ENCODE measurements at places on chromosomes 5 and 9.

DNA sequence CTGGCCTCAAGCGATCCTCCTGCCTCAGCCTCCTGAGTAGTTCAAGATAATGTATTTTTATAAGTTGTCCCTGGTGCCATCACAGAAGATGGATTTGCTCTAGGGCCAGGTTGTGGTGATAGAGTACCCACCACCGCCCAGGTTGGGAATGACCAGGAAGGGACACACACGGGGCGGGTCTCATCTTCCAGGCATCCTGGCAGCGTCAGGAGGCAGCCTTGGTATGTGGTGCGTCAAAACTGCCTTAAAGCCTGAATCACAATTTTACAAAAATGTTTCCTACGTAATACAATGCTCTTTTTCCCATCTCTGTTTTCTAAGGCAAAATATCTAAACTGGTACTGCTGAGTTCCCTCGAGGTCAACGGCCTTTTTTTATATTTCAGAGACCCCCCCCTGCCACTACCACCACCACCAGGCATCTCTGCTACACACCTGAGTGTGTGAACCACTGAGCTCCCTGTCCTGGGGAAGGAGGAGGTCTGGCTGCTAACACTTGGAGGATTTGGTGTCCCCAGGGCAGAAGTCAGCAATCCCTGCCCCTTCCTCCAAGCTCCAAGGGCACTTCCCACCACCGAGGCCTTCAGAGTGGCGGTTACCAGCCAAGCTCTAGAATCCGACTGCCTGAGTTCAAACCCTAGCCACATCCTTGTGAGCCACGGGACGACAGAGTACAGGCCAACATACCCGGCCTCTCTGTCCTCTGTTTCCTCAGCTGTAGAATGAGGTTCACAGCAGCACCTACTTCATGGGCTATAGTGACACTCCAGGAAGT, 47.3 kb downstream of the SLC6A7 start:
- no peak for DNase-seq

DNA sequence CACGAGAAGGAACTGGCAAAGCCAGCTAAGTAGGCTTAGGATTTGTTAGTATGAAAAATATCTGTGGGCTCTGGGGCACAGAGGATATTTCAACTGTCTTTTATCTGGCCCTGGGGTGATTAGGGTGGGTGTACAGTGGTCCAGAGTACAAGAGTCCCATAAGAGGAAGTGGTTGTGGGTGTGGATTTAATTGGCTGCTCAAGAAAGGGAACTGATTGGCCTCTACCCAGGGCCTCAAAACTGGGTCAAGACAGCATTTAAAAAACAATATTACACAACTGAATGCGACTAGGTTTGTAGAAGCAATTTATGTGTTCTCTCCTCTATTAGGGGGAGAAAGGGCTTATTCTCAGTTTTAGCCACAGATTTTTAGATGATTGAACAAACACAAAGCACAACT, 1353.4 kb upstream of the WWC1 start:
- DNase-seq: no peak

- no peak for DNase-seq
Measured at GRCh38 chr5:143599474-143599873, 196.0 kb upstream of the NR3C1 start.

GRCh38 chr5:90690307-90690706, 131.7 kb downstream of the ADGRV1 start:
- DNase-seq: no peak

DNA sequence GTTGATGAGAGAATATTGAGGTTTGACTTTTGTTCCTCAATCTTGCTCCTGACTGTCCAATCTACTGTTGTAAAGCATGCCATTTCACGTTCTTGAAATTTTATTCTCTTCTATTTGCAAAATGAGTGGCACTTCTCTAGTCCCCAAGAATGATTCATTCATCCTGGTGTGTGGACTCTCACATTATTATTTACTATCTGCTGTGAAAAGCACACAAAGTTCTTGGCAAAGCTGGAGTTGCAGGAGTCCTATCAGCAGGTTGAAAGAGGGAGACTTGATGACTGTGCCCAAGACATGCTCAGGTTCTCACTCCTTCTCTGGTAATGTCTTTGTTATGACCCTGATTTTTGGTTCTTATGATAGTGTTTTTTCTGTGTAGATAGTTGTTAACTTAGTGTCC, 382.6 kb downstream of the DMRTA1 start:
- no peak for DNase-seq

DNA sequence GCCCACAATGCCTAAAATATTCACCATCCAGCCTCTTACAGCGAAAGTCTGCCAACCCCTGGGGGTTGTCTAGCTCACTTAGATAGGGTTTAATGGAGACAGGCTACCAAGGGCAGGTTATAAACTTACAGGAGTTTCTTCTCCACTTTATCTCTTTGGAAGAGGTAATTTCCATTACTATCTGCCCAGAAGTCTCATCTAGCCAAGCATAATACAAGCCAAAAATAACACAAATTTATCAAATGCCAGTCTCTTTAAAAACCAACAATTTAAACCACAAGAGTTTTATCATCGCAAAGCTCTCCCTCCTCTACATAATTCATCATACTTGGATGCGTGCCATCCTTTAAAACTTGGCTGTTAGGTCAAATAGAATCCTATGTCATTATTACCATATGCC, 6.2 kb downstream of the RBM22 start:
- no peak for DNase-seq

DNA sequence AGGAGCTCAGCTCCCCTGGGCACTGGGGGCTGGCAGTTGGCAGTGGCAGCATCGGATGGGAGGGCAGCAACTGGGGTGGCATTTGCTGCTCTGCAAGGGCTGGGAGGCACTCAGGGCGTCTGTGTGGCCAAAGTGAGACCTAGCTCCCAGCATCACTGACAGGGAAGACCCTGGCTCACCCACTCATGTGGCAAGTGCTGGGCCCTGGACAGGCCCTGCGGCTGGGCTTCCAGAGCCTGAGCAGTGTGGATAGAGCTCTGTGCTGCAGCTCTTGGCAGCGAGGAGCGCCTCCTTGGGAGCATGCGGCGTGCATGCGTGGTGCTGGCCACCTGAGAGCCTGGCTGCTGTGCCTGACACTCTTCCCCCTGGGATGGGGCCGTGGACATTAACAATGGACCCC, 10.2 kb downstream of the CEP72 start:
- DNase-seq: no peak

DNA sequence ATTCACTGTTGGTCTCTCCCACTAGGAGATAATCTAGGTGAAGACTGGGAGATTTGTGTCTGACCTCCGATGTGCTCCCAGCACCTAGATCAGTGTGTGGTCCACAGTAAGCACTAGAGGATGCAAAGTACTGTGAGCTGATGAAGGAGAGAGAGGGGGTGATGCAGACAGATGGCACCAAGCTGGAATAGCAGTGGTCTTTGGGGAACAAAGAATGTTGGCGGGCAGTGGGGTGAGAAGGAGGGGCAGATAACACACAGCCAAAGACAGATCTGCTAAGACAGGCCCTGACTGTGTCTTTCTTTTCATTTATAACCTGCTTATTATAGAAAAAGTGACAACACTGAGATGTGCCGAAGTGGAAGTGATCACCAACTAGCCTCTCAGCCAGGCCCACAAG, 37.5 kb downstream of the ERGIC1 start:
- no peak for DNase-seq

GRCh38 chr5:5531371-5531770, 108.9 kb downstream of the ICE1 start:
- DNase-seq: no peak

GRCh38 chr5:43592363-43592762, 10.6 kb upstream of the NNT start:
- no peak for DNase-seq

DNA sequence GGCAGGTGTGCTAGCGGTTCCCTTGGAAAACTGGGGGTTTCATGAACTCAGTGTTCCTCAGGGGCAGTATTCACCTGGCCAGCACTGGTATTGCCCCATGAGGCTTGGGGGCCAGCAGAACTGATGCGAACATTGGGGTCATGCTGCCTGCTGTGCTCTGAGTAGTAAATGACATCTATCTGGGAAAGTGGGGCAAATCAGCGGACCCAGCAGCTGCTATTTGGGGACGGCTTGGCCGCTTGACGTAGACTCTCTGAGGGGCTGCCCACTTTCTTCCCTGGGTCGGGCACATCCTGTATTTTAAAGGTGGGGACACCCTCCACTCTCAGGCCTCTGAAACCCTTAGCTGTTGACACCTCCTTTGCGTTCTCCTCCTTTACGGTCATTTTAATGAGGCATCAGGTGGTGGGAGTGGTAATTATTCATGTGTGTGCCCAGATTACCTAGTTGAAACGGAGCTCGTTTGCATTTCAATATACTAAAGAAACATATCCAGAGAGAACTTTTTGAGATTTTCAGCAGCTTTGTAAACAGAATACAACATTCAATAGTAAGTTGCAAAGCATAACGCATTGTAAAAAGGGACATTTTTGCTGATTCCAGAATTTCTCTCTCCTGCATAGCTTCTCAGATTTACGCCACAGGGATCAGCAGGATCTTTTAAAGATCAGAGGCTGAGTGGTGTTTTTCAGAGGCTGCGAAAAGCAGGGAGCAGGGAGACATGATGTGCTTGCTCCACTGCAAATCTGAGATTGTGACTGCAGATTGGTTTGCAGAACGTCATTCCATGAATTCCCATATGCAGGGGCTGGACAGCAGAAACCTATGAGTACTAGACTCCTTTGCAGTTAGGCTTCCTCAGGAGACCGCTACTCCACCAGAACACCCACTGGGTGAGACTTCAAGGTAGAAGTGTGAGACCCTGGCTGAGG, 56.8 kb upstream of the ZFR start:
- no peak for DNase-seq

DNA sequence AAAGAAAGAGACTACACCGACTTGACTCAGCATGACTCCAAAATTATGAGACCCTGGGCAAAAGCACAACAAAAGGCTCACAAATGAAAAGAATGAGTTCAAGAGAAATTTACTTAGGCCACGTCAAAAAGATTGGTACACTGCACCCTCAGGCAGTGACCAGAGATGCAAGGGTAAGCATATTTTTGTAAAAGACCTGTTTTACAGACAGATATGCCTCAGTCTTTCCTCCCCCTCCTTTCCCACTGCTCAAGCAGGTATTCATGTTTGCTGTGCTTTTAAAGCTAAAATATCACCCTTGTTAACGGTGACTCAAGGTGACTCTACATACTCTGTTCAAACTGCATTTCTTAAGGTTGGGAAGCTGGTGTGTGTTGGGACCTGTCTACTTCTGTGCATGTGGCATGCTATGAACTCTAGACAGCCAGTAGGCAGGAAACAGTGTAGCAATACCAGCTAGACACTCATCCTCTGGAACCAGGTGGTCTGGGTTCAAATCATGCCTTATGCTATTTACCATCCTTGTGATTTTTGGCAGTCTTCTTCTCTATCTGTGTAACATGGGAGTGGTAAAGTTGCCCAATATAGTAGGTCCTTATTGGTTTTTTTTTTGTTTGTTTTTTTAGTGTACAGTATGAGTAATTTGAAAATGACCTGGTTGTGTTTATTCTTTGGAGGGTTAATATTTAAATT, 98.7 kb downstream of the TLE4 start:
- no peak for DNase-seq

- DNase-seq: no peak
Measured at GRCh38 chr5:158679221-158679641, 420.5 kb downstream of the EBF1 start.

- DNase-seq: no peak
Measured at GRCh38 chr9:97510797-97511654, 9.6 kb downstream of the TMOD1 start.

- peak; percentile 59 for DNase-seq
Measured at GRCh38 chr5:1118738-1119137, 6.9 kb upstream of the SLC12A7 start.

- no peak for DNase-seq
Measured at GRCh38 chr9:33799928-33800704, 4.8 kb downstream of the PRSS3 start.

DNA sequence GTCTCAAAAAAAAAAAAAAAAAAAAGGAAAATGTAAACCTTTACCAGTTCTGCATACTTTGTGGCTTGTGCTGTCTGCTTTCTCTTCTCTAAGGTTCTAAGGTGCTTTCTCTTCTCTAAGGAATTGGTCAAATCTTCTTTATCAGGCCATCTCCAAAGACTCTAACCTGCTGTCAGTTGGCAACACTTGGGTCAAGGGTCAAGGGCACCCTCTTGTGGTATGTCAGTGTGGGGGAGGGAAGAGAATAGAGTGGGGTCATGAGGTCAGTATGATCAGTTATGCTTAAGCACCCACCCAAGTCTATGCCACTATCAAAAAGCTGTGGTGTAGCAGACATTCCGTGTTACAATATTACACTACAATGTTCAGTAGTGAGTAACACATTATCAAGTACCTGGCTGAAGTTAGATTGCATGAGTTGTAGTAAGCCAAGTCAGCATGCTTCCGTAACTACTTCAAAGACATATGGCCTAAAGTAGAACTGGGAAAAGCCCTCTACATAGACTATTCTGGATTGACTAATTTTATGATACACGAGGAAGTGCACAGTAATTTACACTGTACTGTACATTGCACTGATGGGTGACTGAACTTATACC, 25.0 kb upstream of the CCL28 start:
- no peak for DNase-seq

DNA sequence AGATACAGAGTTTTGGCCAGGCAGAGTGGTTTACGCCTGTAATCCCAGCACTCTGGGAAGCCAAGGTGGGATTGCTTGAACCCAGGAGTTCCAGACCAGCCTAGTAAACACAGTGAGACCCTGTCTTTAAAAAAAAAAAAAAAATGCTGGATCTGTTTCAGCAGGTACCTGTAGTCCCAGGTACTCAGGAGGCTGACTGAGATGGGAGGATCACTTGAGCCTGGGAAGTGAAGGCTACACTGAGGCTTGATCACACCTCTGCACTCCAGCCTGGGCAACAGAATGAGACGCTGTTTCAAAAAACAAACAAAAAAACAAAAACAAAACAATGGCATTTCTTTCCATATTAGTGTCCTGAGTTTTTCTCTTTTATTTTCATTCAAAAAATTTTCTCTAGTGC, 19.0 kb downstream of the UNC13B start:
- no peak for DNase-seq

DNA sequence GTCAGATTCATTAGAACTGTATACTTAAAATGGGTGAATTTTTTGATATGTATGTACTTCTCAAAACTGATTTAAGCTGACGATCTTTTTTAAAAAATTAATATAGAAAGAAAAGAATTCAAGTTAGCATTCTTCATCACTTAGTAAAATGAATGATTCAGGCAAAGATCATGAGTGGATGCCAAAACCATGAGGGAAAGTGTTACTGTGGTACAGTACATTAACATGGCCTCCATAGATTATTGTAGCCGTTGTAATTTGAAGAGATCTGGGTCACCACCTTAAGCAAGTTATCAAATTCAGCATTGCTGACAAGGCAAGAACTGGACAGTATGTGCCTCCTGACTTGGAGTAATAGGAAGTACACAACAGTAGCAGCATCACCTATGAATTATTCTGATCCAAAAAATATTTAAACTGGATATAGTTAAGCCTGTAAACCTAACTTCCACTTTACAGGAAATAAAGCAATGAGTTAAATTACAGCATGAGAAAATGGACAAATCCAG, 29.7 kb downstream of the C9orf85 start:
- no peak for DNase-seq

DNA sequence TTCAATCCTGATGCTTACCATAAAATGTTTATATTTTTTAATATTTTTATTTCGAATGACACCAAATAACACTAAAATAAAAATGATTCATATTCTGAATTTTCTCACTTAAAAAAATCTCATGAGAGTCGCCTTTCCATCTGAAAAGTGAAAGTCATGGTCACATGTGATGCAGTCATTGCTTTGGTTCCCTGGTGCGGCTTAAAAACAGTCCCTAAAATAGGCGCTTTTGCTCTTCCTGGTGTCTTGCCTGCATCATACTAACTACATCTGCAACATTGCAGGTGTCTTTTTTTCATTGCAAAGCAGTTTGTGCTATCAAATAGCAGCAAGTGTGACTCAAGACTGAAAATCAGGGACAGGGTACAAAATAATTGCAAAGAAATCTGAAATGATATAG, 185.2 kb upstream of the NREP start:
- DNase-seq: no peak

- no peak for DNase-seq
Measured at GRCh38 chr5:36495611-36496010, 110.8 kb upstream of the SLC1A3 start.
